ENCODE measurements at places on chromosomes 2 and 18.

GRCh38 chr2:43134571-43134889 is 91.9 kb downstream of the ZFP36L2 start:
- no peak for DNase-seq

- no peak for DNase-seq
Measured at GRCh38 chr2:88933980-88934379, 242.5 kb downstream of the RPIA start.

- DNase-seq = no peak
Measured at GRCh38 chr2:219595256-219595655, 2.4 kb upstream of the STK11IP start.

GRCh38 chr2:32502941-32503340 is 124.9 kb upstream of the TTC27 start:
- no peak for DNase-seq

- DNase-seq = no peak
Measured at GRCh38 chr2:45754131-45755010, 102.9 kb downstream of the PRKCE start.

- no peak for DNase-seq
Measured at GRCh38 chr2:96931966-96932365, 54.4 kb downstream of the FAM178B start.

DNA sequence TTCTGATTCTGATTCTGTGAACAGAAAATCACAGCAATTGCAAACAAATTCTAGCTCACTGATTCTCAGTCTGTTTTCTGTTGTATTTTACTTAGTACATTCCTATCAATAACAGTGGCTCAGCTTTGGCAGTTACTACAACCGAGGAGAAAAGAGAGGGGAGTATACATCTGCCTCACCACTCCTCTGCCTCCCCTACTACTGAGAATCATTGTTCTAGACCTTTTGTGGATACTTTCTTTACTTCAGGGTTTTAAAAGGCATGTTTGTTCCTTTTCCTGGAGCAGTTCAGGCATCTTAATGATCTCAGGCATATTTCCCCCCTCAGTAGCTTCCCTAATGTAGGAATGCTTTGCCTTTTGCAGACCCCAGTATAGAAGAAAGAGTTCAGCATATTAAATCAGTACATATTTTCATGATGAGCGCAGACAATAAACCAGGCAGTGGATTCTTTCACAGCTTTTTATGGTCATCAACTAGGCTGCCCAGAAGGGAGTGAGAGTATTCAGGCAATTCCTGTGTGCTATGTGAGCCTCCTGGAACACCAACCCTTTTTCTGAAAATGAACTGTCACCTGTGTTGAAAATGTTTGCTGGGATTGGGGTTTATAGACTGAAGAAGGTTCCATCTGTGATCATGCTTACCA is 10.3 kb downstream of the STAMBP start:
- DNase-seq = no peak

- DNase-seq = no peak
Measured at GRCh38 chr2:138622613-138623012, 121.0 kb downstream of the SPOPL start.

DNA sequence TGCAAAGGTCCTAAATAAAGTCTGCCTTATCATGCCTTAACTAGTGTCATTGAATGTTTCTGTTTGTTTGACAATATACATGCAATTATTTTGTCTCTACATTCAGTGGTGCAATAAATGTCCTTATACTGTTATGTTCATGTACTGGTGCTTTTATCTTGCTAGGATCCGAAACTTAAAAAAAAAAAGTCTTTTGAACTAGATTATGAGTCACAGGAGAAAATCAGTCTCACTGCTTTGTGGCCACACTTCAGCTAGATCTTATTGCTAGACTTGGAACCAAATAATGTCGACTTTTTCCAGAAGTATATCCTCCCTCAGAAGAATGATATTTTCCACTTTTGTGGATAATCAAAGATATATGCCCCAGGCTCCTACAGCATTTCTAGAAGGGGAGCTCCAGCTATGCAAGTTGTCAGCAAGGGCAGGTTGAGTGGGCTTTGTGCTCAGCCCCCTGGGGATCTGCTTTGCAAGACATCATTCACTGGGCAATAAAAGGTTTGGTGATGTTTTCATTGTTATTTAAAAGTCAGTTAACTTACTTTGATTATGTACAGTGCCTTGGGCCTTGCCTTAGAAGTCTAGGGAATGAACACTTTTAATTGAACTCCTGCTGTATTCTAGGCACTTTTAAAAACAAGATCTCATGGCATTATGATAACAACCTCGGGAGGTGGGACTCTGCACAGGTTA is 157.1 kb upstream of the LRRTM1 start:
- DNase-seq = no peak

- no peak for DNase-seq
Measured at GRCh38 chr2:241218131-241219029, 29.9 kb downstream of the ANO7 start.

DNA sequence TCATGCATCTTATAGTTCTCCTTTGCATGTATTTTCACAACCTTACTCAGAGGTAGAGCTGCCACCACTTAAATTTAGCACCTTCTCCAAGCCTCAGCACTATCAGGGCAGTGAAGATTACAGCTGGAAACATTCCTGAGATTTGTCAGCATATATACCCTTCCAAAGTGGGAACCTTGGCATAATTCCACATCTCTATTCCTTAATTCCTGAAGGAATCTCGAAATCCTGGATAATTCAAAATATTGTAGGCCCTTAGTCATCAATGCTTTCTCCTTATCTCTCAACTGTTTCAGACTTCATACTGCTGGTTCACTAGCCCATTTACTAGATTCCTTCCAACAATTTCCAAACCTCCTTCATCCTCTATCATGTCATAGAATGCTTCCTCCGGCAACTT is 87.4 kb downstream of the ITSN2 start:
- no peak for DNase-seq
